CD4-positive, alpha-beta T cell treated with Interleukin-2 at 100 ng/mL for 4 hours (primary cell): ENCODE measurements at places on chromosomes 16 and 17.
A peak's percentile ranks its signal among the peaks of the same experiment; 100 is the strongest.

- DNase-seq = no peak
Observed at GRCh38 chr16:81933361-81933760, 77.9 kb downstream of the SDR42E1 start.

DNA sequence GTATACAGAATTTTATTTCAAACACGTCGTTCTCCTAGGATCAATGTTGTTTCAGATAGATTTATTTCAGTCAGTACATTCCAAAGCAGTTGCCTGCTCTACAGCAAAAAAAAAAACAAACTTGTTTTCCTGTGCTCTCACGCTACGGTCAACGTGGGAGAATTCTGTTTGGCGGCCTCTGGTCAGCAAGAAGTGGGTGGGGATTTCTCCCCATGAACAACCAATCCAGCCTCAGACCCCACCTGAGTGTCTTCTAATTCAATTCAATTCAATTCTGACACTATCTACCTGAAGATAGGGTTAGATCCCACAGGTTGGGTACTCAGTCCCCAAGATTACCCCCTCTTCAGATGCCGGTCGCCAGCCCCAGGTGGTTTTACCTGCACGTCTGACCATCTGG is 22.1 kb downstream of the C17orf58 start:
- DNase-seq = no peak

GRCh38 chr16:85090181-85090580 is 22.1 kb downstream of the CIBAR2 start:
- no peak for DNase-seq

DNA sequence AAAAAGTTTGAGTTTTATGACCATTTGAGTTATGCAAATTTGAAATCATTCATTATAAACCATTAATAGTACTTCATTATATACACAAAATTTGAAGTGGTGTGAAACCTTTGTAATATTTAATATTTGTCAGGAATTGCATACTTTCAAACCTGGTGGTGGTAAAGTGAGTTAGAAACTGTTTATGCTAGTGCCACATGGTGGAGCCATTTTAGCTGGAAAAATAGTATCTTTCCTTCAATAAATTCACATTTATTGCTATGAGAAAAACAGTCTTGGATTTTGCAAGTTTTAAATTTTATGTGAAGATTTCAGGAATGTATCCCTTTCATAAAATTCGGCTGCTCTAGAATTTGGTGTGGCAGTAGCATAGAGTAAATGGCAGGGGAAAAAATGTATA is 7.3 kb upstream of the BLMH start:
- peak; percentile 2 for DNase-seq

- DNase-seq = no peak
Observed at GRCh38 chr16:85563515-85564276, 49.4 kb upstream of the GSE1 start.

- DNase-seq = no peak
Observed at GRCh38 chr16:24766057-24766456, 36.6 kb downstream of the TNRC6A start.

GRCh38 chr17:79338152-79338551 is 263.5 kb downstream of the ENGASE start:
- DNase-seq = no peak

DNA sequence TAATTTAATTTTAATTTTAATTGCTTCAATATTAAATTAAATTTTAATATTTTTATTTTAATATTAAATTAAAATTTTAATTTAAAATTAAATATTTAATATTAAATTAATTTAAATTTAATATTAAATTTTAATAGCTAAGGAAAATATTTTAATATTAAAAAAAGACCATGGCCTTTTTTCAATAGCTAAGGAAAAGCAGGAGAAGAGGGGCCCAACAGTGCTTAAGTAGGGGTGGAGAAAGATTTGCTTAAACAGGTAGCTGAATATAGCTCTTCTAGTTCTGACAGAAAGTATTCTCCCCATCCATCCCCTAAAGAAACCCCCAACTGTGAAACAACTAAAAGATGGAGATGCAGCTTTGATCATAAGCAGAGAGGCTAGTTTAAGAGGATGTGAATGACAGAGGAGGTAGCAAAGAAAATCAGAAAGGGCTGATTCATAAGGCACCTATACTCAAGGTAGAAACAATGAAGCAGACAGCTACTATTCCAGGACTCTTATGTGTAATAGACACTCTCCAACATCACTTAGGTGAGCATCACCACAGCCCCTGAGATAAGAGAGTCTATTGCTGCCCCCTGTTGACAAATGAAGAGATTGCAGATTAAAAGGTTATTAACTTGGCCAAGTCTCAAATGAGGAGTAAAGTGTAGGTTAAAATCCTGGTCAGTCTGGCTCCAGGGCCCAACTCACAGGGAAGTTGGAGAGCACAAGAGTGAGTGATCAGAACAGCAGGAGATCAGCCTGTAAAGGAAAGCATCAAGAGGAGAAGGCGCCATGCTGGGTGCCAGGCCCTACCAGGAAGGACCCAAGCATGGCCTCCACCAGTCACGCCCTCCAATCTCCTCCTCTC is 7.8 kb upstream of the RNASEK start:
- DNase-seq = peak; percentile 88

- no peak for DNase-seq
Observed at GRCh38 chr16:81790830-81791435, 11.8 kb downstream of the PLCG2 start.

- no peak for DNase-seq
Observed at GRCh38 chr17:12545877-12546513, 119.7 kb upstream of the MYOCD start.

DNA sequence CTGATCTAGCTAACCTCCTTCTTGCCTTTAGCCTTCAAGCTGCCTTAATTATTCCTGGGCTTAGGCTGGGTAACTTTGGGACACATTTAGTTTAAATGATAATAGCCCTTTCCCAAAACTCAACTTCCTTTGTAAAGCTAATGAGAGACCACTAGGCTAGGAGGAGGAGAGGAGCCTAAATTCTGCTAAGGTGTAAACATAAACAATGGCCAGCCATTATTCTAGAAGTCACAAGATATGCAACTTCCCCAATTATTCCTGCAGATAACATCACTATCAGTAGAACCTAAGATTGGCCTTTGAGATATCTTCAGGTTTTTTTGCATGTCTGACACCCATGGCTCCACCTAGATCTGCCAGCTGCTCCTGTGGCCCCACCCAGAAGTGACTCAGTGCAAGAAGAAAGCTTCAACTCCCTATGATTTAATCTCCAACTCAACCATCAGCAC is 131.2 kb upstream of the FAM20A start:
- DNase-seq = no peak

DNA sequence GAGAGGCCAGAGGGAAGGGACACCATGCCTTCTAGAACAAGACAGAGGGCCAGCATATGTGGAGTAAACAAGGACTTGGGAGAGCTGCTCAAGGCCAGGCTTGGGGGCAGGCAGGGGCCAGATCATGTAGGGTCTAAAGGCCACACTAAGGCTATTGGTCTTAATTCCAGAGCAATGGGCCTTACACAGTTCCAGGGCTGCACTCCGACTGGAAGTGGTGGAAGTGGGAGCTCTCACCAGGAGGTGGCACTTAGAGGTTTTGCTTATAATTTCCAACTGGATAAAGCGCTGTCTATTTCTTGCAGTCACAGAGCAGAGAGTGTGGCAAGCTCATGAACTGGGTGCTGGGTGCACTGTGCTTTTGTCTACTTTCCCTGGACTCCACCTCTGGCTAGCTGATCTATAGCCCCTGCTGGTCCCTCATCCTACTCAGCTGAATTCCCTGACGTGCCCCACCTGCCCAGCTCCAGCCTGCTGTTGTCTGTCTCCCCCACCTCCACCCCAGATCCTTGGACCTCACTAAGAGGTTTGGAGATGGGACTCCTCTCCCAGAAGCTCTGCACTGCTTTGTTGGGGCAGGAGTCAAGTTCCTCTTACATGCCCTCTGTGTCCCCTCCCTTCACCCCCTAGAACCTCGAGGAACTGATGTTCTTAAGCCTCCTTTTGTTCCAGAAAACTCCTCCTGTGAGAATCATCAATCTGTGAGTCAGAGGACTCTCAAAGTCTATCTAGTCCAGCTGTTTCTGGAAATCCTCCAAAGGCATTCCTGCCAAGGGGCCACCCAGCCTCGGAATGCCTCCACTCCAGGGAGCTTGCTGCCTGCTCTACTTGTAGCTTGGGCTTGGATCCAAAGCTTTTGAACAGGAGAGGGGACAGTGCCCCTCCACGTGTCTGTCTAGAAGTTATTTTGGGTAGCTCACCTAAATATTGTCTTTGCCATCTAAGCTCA is 48.1 kb upstream of the KSR1 start:
- no peak for DNase-seq

DNA sequence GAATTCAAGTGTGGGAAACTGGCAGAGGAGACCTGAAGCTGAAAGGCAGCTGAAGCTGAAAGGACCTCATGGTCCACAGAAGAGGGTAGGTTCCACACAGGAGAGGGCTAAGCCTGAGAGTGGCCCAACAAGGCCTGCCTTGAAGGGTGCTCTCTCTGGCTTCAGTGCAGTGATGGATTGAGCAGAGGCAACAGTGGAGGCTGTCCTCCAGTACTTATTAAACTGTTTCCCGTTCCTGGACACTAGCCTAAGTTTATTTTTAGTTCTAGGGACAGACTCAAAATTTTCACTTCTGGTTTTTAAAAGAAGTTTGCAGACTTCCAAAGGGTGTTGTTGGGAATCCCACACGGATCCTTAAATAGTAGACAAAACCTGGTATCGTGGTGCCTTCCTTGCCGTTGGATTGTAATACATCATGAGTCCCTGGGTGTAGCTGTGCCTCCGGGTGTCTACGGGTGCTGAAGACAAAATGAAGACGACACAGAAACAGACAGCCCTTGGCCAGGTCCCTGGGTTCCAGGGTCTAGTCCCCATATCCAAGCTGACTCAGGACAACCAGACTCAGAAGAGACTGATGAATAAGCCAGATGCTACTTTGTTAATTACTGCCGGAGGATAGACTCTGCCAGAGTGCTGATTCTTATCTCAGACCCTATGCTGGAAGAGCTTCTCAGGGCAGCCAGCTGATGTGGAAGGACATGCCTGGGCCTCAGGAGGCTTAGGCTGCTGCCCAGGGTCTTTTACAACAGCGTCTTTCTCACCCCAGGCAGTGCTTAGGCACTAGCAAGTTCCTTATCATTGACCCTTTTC is 7.1 kb upstream of the CMTM4 start:
- no peak for DNase-seq

GRCh38 chr17:17086585-17086984 is 44.3 kb downstream of the MPRIP start:
- no peak for DNase-seq

- DNase-seq = no peak
Observed at GRCh38 chr17:70028978-70029767, 45.9 kb upstream of the KCNJ16 start.

GRCh38 chr16:88295671-88296436 is 86.9 kb upstream of the ZNF469 start:
- no peak for DNase-seq

DNA sequence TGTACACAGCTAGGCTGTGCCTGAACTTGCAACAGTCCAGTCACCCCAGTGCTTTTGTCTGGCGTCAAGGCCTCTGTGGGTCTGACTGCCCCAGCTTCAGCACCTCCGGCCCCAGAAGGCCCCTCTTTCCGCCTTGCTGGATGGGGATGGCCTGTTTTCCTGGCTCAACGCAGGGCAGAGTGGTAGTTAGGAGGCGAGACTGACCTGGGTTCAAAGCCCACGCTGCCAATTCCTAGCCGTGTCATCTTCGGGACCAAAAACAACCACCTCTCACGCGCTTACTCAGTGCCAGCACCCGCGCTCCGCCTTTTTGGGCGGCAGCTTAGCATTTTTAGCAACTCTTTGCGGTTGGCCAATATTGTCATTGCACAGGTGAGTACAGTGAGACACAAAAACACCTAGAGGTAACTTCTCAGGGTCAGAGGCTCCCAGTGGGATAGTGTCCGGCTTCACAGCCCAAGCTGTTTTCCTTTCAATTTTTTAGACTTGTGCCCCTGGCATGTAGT is 4.6 kb downstream of the MYBBP1A start:
- DNase-seq = no peak

DNA sequence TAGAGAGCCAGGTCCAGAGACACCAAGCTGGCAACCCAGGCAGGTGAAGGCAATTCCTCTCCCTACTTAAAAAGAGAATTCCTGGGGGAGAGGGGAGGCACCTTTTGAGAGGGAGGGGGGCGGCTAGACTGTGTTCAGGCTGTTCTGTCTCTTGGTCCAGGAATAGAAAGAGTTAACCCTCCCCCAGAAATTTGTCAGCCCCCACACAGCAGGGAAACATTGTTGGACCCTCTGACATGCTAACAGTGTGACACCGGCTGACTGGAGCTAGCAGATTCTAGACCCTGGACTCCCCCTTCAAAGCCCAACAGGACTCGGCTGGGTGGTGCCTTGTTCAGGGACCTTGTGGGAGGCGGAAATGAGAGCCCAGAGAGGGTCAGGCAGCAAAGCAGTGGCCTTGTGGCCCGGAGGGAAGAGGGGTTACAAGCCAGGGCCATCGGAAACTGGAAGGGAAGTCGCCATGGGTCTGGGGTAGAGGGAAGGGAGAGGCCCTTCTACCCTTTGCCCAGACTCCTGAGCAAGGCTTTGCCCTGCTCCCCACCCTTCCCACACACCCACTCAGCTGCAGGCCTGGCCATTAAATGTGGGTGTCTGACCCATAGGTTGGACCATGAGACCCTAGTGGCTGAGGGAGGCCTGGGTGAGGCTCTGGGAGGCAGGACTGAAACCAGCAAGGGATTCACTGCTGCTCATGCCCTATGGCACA is 44.6 kb downstream of the RAI1 start:
- no peak for DNase-seq

DNA sequence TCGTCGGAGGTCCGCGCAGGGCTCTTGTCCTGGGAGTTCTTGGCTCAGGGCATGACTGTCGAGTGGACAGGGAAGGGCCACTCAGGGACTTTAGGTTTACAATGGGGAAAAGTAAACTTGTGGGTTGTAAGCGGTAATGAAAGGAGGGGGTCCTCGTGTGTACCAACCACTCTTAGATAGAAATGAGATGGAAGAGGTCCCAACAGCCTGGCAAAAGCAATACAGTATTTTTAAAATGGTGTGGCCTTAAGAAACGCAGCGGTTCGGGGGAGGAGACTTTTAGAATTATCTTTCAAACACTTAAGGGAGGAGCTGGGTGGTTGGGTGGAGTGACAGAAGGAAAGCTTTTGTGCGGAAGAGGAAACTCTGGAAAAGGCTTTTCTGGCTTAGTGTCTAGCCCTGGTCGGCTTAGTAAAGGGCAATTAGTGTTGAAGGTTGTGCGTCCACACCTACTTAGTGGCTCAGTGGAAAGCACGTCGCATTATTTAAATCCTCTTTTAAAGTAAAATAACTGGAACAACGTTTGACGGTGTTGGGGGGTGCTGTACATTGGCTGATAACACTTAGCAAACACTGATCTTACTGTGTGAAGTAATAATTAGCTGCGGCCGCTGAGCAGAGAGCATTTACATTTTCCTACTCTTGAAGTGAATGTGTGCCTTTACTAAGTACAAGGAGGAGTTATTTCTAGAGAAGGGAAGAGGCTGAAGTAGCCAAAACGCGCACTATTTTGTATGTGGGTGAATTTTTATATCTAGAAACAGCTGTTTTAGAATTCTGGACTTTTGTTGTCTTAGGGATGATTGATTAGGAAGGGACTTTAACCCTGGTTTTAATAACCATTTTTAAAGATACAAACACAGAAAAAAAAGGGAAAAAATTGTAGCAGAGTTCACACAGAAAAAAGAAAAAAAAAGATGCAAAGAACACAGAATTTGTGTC is 1.0 kb downstream of the WSB1 start:
- peak; percentile 63 for DNase-seq

GRCh38 chr17:19531780-19532501 is 1.7 kb upstream of the SLC47A1 start:
- DNase-seq = no peak

GRCh38 chr17:63705657-63706056 is 5.7 kb upstream of the LIMD2 start:
- peak; percentile 18 for DNase-seq
